H4 (cell line): ENCODE measurements at places on chromosomes 16 and 17. TPM values are rescaled to one million over a fixed set of nuclear protein-coding genes. Genes with fewer than 3 reads are reported as not detected.
A peak's percentile ranks its signal among the peaks of the same experiment; 100 is the strongest.

DNA sequence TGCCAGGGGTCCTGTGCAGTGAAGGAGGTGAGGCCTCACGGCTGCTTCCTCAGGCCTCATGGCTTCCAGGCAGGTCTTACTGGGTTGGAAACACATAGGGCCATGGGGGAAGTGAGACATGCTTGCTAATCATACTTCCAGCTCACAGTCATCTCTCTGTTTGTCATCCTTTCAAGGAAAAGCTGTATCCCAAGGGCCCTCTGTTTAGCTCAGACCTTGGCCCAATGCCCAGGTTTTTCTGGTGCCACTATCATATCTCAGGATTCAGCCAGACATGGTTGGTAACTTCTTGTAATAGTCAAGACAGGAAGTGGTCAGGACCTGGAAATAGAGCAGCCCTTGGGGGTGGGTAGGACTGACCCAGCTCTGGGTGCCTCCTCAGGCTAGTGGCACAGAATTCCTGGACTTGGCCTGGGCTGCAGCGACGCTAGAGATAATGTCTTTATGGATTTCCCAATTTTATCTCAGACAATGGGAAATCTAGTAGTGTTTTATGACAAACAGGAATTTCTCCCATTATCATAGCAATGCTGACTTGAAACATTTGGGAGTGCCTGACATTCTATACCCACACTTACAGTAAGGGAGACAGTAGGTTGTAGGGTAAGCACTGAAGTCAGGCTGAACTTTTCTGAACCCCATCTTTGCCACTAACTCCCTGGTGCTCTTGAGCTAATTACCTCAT lies 13.5 kb upstream of the ITGB3 start:
- peak; percentile 99 for DNase-seq

GRCh38 chr16:20620770-20621169 lies 44.6 kb upstream of the ACSM2B start:
- DNase-seq: no peak

The TBC1D3C gene
- total RNA-seq: not detected in 2 replicates

The CXCL16 gene
- total RNA-seq: 1.5 and 7.3 TPM in 2 replicates

The MED13 gene
- total RNA-seq: 28.1 and 31.5 TPM in 2 replicates

- DNase-seq: no peak
These were observed 16.5 kb downstream of the ZP2 start for GRCh38 chr16:21194771-21195301.

The CES5A gene
- not detected in 2 replicates for total RNA-seq

DNA sequence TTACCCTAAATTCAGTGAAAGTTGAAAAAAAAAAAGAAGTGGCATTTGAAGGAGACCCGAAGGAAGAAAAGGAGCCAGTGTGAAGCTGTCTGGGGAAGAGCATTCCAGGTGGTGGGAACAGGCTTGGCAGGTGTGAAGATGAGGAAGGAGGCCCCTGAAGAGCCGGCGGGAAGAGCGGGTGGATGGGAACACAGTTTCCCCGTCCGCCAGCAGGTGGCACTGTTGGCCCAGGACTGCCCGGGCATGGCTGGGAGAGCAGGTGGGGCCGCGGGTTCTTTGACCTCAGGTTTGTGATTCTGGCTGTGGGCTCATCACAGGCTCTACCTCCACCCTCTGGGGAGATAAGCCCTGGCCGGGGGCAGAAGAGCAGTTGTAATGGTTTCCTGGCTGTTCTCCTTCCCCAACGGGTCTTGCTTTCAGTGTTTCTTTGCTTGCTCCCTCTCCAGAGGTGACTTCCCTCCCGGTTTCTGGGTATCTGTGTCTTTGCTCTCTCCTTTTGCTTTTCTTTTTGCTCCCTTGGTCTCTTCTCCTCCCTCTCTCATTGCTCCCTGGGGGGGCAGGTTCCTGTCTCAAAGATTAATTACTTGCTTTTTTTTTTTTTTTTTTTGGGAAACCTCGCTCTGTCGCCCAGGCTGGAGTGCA lies 32.3 kb downstream of the RAP1GAP2 start:
- DNase-seq: peak; percentile 33

GRCh38 chr17:2025622-2026309 lies 632 bp upstream of the RTN4RL1 start:
- peak; percentile 36 for DNase-seq

GRCh38 chr16:89143911-89144675 lies 27.5 kb upstream of the CDH15 start:
- no peak for DNase-seq

DNA sequence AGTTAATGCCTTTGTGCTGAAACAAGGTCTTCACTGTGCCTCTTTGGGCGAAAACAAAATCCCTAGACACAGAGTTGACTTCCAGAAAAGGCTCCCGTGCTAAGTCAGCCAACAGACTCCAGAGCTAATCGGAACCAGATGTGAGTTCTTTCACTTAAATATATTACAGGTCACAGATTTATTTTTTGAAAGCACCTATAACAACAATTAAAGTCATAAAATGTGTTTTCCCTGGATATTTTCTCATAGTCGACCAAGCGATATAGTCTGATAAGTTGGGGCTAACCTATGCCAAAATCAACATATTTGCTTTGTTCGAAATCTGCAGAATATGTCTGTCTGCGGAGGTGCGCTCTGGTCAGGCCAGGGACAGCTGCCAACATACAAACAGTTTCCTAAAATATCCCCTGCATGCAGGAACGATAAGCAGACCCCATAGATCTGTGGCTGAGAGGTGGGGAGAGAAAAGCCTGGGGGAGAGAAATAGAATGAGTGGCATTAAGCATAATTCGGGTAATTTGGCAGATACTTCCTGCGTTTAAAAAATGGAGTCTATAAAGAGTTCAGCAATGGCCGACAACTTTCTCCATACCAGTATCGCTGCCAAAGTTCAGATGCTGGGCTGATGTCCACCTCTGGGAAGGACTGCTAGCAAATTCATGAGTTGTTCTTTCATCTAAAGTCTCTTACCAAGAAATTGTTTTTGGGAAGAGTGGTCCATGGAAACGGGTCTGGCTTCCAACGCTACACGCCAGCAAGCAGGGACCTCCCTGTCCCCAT lies 50.8 kb upstream of the MYH10 start:
- no peak for DNase-seq

GRCh38 chr17:81992306-81993102 lies 15.1 kb downstream of the ASPSCR1 start:
- DNase-seq: no peak
